COLO829 (cell line): ENCODE measurements at places on chromosomes 4 and X.
A peak's percentile ranks its signal among the peaks of the same experiment; 100 is the strongest.

GRCh38 chr4:111519683-111520082 is 625.6 kb upstream of the FAM241A start:
- DNase-seq = no peak

GRCh38 chr4:139808808-139809756 is 143.5 kb downstream of the MGST2 start:
- DNase-seq = peak; percentile 35

DNA sequence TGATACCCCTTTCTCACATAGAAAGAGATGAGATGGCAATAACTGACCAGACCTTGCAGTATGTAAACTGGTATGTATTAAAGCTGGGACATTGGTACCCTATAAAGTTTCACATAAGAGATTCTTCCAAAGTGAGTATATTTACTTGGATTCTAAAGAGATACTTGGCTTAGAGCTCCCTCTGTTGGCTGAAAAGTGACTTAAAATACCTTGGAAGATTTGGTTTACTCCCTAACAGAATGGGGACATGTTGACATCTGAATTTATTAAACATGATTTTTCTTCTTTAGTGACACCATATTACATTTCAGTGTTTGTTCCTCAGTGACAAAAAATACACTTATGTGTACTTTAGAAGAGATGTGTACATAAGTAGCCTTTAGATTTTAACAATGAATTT is 47.9 kb upstream of the RGN start:
- peak; percentile 48 for DNase-seq

DNA sequence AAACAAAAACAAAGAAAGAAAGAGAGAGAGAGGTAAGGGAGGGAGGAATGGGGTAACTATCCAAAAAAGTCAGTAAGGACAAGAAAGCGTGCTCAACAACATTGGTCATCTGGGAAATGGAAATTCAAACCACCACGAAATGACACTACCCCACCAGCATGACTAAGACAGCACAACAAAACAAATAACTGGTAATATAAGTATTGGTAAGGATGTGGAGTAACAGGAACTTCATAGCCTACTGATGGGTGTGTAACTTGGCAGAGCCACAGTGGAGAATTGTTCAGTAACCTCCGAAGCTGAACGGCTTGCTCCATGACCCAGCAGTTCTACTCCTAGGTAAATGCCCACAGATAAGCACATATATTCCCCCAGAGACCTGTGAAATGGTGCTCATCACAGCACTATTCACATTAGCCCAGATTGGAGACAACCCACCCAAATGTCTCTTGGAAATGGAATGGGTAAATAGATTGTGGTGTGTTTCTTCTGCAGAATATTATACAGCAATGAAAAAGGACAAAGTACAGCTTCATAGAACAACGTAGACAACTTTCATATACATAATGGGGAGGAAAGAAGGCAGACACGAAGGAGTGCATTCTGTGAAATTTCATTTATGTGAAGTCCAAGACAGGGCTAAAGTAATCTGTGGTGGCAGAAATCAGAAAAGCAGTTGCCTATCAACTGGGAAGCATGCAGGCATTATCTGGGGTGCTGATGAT is 95.5 kb upstream of the ATP6AP2 start:
- DNase-seq = no peak

GRCh38 chr4:104596189-104596588 is 101.5 kb upstream of the CXXC4 start:
- no peak for DNase-seq

DNA sequence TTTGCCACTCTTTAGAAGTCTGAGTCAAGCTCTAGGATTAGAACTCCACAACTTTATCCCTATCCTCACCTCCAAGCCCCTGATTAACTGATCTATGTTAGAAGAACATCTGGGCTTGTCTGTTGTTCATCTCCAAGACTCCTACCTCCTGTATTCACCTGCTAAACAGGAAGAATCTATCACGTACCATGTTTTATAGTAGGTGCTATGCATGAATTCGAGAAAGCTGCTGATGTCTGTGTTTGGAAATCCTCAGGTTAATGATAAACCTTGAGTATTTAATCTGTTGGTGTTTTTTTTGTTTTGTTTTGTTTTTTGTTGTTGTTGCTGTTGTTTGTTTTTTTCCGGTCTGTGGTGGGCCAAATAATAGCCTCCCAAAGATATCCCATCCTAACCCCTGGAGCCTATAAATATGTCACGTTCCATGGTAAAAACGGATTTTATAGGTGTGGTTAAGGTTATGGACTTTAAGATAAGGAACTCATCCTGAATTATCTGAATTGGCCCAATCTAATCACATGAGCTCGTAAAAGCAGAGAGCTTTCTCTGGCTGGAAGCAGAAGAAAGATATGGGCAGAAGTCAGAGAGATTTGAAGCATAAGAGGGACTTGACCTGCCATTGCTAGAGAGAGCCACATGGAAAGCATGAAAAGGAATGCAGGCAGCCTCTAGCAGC is 101.2 kb upstream of the DUSP21 start:
- DNase-seq = no peak

GRCh38 chrX:97705936-97706335 is 822.2 kb downstream of the RPA4 start:
- DNase-seq = no peak

- DNase-seq = no peak
Observed at GRCh38 chr4:67869580-67870190, 14.1 kb downstream of the TMPRSS11D start.

- peak; percentile 71 for DNase-seq
Observed at GRCh38 chr4:184649026-184649970, at the start of the genes CASP3 and PRIMPOL. CASP3 (minus strand) TSS chr4:184649447; CDS start chr4:184638453, 10,994 bp downstream. PRIMPOL (plus strand) TSS chr4:184649738; CDS start chr4:184657141, 7,403 bp downstream.

GRCh38 chrX:1576201-1576992 is 15.0 kb upstream of the AKAP17A start:
- DNase-seq = no peak

- DNase-seq = no peak
Observed at GRCh38 chr4:170652571-170652970, 562.8 kb upstream of the AADAT start.

- DNase-seq = no peak
Observed at GRCh38 chr4:119504616-119505015, 124.0 kb downstream of the PDE5A start.

DNA sequence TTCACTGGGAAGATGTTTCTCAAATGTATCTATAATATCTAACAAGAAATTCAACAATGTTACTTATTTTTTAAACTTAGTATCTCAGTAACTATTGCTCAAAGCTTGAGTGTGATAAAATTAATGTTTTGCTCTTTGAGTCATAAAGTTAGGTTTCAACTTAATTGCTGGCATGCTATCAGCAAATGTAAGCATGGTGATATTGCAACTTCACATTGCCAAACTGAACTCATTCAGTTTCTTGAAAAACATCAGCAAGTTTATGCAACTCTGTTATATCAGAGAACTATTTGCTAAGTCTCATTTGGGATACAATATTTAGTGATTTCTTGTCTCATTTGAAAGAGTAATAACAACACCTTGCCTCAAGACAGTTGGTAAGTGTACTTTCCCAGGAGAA is 91.2 kb upstream of the KLF3 start:
- no peak for DNase-seq

DNA sequence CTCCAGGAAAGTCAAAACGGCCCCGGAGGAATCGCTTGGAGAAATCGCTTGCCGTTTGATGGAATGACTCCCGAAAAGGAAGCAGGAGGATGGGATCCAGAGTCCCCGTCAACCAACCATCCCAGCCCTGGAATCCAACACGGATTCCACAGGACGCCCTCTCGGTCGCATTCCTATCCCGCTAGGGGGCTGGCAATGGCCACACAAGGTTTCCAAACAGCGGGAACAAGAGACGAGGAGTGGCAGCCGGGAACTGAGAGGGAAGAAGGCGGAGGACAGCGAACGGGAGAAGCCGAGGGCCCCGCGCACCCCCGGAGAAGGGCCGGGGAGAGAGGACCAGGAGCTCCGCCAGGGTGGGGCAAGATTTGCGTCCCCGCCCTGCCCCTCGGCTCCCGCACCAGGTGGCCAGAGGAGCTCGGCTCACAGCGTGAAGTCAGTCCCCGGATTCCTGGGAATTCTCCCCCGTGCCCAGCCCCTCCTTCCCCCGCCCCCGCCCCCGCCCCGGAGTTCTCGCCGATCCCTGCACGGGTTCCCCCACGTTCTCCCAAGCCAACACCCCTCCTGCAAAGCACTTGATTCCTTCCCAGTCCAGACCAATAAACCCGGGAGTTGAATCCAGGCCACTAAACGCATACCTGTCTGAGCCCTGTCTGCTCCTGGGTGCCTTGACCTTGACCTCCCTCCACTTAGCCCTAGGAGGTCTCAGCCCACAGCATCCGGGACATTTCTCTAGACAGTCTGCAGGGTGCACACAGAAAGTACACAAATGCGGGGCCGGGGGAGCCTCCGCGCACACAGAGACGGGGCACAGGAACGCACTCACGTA is 1.4 kb downstream of the PDZD4 start:
- no peak for DNase-seq

DNA sequence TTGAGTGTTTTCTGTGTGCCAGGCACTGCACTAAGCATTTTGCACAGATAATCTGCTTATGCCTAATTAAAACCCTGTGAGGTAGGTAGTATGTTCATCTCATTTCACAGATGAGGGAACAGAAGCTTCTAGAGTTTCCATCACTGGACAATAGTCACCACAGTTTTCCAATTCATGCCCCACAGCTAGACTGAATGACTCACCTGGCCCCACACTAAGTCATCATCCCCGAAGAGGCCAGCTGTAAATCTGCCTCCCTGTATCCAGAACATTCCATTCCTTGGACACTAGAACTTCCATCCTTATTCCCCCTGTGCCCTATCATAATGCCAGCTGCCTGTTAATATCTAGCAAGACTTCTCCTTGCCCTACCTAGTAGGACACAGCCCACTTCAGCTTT is 40.9 kb upstream of the NYX start:
- no peak for DNase-seq

DNA sequence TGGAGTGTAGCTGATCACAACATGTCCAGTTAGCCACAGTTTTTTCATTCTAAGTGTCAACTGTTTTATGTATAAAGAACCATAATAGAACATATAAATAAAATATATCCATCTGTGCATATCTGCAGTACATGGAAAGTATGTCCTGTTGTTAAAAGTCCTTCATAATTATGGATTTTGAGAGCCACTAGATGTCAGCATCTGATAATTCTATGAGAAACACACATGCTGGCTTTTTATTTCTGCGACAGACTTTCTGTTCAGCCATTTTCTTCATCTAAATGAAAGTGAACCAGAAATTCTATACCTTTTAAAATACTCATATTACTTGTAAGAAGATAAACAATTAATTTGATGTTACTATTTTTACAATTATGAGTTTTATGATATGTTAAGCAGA is 251.5 kb downstream of the GPM6A start:
- DNase-seq = peak; percentile 42

DNA sequence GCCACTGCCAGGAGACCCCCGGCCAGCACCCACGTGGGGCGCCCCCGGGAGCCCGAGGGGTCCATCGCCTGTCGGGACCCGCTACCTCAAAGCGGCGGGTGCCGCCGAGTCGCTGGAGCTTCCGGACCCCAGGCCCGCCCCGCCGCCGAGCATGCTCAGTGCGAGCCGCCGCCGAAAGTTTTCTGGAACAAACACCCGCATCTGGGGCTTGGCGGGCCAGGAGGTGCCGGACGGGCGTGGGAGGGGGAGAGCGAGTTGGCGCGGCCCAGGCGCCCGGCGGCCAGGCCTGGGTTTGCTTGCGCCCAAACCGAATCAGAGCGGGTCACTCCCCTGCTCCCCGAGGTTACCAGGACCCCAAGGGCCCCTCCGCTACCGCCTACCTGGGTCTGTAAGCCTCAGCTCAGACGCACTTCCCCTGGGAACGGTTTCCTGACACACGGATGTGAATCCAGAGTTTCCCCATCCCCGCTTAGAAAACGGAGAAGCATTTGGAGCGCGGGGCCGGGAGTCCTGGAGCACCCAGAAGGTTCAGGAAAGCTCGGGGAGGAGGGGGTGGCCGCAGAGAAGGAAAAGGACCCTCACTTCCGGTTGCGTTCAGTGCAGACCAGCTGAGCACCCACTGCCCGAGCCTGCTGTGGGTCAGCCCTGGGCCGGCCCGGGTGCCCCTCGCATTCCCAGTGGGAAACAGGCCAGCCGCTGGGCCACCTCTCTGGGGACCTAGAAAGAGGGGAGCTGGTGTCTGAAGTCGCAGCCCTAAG is at the start of gene EVC2:
EVC2 (minus strand) TSS at position 111 of the 758 bp plus-strand sequence; CDS start at position 65, 46 bp downstream.
- DNase-seq = no peak

- no peak for DNase-seq
Observed at GRCh38 chr4:80489798-80490197, 154.3 kb downstream of the CFAP299 start.

DNA sequence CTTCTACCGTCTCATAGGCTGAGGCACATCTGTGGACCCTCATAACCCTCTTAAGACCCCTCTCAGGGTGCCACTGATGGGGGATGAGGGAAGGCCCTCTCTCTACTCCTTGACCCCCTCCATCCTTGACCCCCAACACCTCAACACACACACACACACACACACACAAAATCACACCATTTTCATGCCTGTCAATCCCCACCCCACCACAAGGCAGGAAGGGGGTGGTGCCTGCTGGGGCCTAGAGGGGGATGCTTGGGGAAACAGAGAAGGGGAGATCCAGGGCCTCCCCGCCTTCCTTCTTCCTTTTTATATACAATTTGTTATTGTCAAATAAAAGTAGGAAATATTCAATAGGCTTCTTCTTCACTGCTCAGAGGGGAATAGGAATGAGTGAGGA is 1.2 kb upstream of the EBP start:
- no peak for DNase-seq

DNA sequence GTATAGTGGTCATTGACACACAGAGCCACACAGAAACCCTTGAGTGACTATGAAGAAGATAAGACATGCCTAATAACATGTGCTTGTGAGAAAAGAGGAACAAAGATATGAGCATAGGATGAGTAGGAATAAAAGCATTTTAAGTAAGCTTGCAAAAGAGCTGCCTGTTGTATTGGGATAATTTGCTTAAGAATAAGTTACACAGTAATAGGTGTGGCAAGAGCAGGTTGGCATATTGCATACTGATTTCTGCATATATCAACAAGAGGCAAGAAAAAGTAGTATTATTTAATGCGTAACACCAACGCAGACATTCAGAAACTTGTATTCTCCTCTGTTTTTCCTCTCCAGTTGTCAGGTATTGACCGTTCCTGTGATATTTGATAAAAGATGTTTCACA is 111.5 kb upstream of the UGT8 start:
- no peak for DNase-seq

- DNase-seq = peak; percentile 57
Observed at GRCh38 chrX:19852014-19853005, 35.1 kb downstream of the SH3KBP1 start.

- DNase-seq = no peak
Observed at GRCh38 chr4:41963105-41963504, 18.5 kb upstream of the DCAF4L1 start.

- DNase-seq = no peak
Observed at GRCh38 chr4:155072417-155072816, 136.0 kb upstream of the NPY2R start.

- no peak for DNase-seq
Observed at GRCh38 chr4:90219822-90220221, 92.6 kb downstream of the CCSER1 start.

- DNase-seq = no peak
Observed at GRCh38 chr4:120915336-120915735, 7.2 kb downstream of the PRDM5 start.

- DNase-seq = no peak
Observed at GRCh38 chr4:188624370-188624769, 485.1 kb downstream of the TRIML1 start.

- DNase-seq = no peak
Observed at GRCh38 chr4:80333121-80333520, 2.4 kb upstream of the CFAP299 start.
